ENCODE measurements at places on chromosomes 3 and 15.

GRCh38 chr3:25783661-25784512 is 644 bp upstream of the NGLY1 start:
- no peak for DNase-seq

GRCh38 chr3:196969660-196970546 is 1.3 kb upstream of the PIGZ start:
- DNase-seq: peak; percentile 43

DNA sequence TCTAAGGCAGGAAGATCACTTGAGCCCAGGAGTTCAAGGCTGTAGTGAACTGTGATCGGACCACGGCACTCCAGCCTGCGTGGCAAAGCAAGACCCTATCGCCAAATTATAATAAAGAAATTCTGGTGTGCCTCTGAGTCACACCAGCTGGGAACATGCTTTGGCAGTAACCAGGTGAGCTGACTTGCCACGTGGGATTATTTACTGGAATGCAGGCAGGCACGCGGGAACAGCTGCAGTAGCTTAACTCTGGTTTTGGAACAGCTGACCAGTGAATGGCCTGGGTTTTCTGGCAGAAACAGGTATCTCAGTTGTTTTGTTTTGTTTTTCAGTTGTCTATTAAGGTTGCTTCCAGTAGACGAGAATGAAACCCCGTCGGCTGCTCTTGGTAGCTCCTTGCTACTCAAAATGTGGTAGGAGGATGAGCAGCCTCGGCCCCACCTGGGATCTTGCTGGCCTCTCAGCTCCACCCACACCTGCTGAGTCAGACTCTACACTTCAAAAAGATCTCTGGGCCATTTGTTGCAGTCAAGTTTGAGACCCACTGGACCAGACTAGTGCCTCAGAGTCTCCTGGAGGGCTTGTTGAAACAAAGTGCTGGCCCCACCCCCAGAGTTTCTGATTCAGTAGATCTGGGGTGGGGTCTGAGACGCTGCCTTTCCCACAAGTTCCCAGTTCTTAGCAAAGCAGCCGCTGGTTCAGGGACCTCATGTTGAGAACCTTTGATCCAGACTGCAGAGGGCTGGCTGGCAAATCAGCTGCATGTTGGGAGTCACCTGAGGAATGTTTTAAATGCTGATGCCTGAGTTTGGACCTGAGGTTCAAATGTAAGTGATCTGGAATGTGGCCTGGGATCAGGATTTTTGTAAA is 26.6 kb downstream of the IDH2 start:
- DNase-seq: no peak

DNA sequence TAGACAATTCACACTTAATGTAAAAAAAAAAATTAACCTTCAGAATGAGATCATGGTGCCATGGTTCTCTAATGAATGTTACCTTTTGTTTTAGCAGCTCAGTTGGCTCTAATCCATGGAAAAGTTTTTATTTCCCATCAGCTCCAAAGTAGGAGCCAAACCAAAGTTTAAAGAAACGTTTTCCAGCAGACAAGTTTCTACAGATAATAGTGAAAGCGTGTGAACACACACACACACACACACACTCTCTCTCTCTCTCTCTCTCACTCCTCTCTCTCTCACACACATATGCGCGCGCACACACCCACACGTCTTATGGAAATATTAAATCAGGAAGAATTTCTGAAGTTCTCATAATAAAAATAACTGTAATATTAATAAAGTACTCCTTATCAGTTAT is 46.9 kb downstream of the MBNL1 start:
- DNase-seq: no peak

- no peak for DNase-seq
These were observed 36.0 kb downstream of the NR2F2 start for GRCh38 chr15:96366526-96366877.

DNA sequence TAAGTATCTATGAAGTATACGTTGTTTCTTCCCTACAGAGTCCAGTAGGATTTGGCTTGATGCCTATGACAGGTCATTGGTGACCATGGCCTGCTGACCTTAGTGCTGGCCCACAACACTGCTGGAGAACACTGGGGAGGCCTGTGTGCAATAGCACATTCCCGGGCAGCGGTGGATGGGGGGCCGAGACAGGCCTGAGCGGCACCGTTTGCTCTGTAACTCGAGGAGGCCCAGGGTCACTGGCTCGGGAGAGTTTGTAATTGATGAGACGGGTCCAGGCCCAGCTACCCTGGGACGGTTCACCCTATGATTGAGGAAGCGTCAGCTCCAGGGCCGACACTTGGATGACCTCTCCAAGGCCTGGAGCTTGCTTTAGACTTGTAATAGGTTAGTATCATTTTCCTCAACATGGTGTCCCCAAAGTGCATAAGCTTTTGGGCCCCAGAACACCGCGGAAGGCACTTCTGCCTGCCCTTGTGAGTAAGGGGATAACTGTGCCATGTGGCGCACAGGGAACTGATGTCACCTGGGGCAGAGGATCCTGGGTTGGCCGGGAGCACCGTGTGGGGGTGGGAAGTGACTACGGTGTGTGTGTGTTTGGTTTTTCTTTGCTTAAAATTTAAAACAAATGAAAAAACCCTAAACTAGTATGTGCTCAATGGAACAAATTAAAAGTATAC is 12.0 kb downstream of the TRPM1 start:
- DNase-seq: no peak

- no peak for DNase-seq
These were observed 41.1 kb upstream of the SEC61A1 start for GRCh38 chr3:128011140-128011539.

DNA sequence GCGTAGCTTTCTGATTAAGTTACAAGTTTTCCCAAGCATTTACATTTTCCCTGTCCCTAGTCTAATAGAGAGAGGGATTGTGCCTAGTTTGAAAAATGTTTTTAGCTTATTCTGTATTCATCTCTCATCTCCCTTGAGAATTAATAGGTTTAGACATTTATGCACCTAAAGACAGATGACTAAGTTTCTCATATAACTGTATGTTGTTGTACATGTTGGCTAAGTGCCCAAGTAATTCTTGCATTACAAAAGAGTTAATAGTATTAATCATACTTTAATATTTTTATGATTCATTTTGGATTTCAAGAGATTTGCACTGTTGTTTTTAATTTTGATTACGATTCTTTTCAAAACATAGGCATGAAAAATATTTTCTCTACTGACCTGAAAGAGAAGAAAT is 109.0 kb upstream of the TBL1XR1 start:
- no peak for DNase-seq

- DNase-seq: peak; percentile 35
These were observed 29.3 kb downstream of the CCNL1 start for GRCh38 chr3:157130467-157131251.

DNA sequence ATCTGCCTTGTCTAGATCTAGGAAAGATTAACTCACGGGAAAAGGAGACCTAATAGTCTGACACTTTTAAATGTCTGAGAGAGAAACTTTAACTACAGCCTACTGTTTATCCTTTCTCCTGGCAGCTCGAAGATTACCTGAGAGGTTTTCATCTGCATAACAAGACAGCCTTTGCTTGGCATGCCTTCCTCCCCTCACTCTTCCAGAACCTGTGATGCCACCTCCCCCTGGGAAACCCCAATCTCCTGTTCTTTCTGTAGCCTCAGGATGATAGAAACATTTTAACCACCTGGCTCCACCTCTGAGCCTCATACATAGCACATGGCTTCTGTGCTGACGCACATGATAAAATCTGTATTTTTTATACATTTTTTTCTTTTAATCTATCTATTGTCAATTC is 420.8 kb downstream of the CNTN6 start:
- DNase-seq: no peak

GRCh38 chr15:90650117-90650955 is 66.8 kb upstream of the BLM start:
- DNase-seq: no peak
